ENCODE measurements at places on chromosomes 2 and 18.

DNA sequence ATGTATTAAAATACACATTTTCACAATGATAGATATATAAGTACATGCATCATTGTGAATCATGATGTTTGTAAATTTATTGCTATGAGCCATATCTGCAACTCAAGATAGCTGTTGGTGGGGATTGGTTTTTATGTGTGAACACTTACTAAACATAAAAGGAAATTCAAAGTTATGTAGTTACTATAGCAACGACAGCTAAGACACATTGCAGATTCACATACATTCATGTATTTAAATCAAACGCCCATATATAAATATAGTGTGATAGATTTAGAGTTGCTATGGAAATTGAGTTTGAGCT, 65.6 kb downstream of the MAPRE2 start:
- no peak for DNase-seq

- peak; percentile 69 for DNase-seq
Measured at GRCh38 chr2:69755862-69756467, 14.0 kb downstream of the ANXA4 start.

GRCh38 chr18:10739152-10739551, 213.3 kb downstream of the NAPG start:
- no peak for DNase-seq

DNA sequence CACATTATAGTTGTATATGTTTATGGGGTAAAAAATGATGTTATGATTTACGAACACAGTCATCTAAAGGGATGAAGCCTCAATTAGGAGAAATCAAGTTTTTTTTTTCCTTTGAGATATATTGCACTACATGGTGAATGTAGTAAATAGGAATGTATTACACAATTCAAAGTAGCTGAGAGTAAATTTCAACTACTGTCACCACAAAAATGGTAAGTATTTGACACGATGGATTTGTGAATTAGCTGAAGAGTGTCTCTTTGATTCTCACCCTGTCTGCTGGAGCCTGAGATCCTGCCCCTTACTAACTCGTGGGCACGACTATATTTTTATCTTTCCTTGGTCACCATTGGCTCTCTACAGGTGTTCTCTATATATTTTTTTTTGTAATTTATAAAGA, 540.4 kb upstream of the DSEL start:
- DNase-seq = no peak

GRCh38 chr2:222320436-222321395, 21.9 kb upstream of the PAX3 start:
- no peak for DNase-seq

GRCh38 chr2:119196301-119197125, 27.1 kb upstream of the STEAP3 start:
- DNase-seq = peak; percentile 9

GRCh38 chr18:74290794-74291471, 830 bp downstream of the CYB5A start:
- no peak for DNase-seq

- DNase-seq = no peak
Measured at GRCh38 chr18:58496231-58496630, 132.7 kb downstream of the ALPK2 start.

DNA sequence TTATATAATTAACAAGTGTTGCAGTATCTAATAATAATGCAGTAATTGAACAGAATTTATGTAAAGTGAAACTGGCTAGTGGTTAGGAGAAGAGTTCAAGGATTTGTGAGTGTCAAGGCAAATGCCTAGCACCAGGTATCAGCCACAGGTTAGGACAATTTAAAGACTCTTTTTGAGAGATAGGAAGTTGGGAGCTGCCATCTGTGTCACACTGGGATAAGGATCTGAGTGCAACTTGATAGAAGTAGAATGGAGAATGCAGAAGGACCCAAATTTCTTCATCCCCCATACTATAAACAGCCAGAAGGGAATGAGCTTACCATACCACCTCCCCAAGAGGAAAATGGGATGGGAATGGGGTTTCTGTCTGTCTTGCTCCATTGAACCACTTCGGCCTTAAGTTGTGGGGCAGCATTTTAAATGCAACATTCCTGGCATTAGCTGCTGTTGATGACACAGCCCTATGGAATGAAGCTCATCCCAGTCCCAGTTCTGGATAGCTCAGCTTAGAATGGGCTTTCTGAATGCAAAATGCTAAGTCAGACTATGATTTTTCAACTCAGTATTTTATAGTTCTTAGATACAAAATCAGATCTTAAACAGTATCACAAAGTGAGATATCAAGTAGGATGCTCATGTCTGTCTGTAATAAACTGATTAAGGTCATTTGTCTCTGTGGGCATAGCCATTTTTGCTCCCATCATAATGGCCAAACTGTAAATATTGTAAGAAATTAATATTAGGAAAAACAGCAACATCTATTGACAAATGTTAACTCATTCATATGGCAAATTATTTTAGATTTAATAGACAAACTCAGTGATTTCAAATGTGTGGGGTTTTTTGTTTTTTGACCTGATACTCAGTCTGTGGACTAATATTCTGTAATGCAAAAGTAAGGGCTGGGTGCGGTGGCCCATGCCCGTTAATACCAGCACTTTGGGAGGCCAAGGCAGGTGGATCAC, 44.0 kb downstream of the GPR155 start:
- DNase-seq = peak; percentile 73

- no peak for DNase-seq
Measured at GRCh38 chr2:121490584-121491133, 40.0 kb upstream of the RNU4ATAC start.

- DNase-seq = no peak
Measured at GRCh38 chr18:63820694-63821093, 45.5 kb downstream of the SERPINB7 start.

DNA sequence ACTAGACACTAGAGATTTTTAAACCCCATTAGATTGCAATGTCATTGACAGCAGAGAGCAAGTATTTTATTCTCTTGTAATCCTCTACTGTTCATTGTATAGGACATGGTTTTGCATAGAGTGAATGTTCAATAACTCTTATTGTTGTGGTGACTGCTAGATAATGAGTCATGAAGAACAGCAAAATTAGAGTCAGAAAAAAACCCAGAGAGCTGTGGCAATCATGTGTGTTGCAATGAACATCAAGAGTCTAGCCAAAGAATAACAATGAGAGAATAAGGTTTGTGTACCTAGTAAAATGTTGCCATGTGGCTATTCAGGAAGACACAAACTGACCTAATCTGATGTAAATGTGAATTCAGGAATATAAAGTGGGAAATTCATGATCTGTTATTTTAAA, 684.0 kb downstream of the DSC3 start:
- peak; percentile 59 for DNase-seq

DNA sequence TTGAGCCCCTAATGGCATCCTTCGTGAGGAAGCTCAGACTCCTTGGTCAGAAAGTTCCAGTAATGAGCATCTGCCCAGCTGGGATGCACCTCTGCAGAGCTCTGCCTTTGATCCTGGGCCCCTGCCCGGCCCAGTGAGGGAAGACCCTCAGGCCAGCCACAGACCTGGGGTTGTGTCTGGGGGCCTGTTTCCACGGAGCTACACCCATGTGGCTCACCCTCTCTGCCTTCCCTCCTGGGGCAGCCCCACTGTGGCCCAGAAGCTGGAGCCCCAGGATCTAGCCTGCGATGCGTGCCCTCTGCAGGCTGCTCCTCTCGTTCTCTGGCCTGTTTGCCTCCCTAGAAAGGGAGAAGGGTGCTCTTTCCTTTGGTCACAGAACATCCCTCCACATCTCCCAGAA, 9.8 kb downstream of the KCNF1 start:
- DNase-seq = no peak

DNA sequence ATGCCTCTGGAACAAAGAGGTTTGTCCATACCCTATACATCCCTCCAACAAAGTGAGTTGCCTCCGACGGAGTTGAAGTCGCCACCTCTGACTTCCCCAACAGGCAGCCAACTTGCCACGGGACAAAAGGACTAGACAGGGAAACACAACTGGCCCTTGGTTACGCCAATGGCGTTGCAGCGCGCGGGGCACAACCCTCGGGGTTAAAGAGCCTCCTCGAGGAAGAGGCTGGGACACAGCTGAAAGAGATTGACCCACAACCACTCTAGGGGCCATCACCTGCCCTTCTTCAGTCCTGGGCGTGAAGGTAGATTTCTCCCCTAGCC, 545 bp downstream of the GTF3C2 start:
- peak; percentile 36 for DNase-seq

DNA sequence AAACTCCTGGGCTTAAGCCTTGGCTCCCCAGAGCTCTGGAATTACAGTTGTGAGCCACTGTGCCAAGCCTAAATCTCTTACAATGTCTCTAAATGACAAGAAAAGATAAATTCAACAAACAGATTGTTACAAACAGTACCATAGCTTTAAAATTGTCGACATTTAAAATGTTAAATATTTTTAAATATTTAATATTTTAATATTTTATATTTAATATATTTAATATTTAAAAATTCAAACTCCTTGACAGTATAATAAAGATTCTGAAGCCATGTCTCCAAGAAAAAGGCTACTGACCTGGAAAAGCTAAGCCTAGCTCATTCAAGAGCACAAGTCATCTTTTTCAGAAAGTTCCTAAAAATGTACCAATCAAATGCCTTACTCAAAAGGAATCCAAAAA, 75.3 kb downstream of the INPP5D start:
- no peak for DNase-seq

DNA sequence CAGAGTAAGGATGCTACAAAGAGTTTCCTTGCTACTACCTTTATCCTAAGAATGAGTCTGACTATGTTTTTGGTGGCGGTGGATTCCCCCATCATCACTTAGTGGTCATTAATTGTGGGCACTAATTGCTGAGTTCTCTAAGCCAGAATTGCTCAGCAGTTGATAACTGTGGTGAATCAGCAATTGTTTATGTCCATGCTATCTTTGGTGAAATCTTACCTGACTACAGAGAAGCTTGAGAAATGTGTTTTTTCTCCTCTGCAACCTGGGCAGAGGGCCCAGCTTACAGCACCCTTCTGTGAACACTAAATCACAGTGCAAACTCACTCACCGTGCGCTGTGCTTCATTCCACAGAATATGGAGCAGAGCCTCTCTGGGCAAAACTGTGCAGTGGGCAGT, 683.6 kb downstream of the CNTNAP5 start:
- no peak for DNase-seq
